ENCODE measurements at places on chromosomes 11 and 22. TPM values are rescaled to one million over a fixed set of nuclear protein-coding genes. Genes with fewer than 3 reads are reported as not detected.

The DBX1 gene
- total RNA-seq, result not detected

The LRRC56 gene
- total RNA-seq, result 0.34 TPM

The PNPLA3 gene
- total RNA-seq, result 10.7 TPM

The APOBEC3F gene
- total RNA-seq, result 5.1 TPM

The TNNT3 gene
- total RNA-seq, result not detected

The ZDHHC13 gene
- 13.8 TPM for total RNA-seq

The SLC22A6 gene
- not detected for total RNA-seq

All from bronchus fibroblast of lung (primary cell).